ENCODE measurements at places on chromosomes 2 and 18. TPM values are rescaled to one million over a fixed set of nuclear protein-coding genes. Genes with fewer than 3 reads are reported as not detected.
A peak's percentile ranks its signal among the peaks of the same experiment; 100 is the strongest.

DNA sequence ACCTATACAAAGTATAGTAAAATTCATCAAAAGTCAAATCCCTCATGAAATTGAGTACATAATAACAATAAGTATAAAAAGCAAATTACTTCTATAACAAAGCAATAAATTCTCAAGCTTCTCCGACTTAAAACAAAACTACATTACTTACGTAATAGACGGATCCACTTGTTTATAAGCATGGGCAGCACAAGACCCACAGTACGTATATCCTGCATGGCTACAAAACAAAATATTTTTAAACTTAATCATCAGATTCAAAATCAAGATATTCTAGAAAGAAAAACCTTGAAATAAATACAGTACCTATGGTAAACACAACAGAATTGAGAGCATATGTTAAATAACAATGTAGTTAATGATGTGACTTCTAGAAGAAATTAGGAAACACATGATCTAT, 78.9 kb downstream of the MEMO1 start:
- peak; percentile 15 for DNase-seq

GRCh38 chr18:22813648-22814328, 119.3 kb upstream of the RBBP8 start:
- peak; percentile 70 for DNase-seq

DNA sequence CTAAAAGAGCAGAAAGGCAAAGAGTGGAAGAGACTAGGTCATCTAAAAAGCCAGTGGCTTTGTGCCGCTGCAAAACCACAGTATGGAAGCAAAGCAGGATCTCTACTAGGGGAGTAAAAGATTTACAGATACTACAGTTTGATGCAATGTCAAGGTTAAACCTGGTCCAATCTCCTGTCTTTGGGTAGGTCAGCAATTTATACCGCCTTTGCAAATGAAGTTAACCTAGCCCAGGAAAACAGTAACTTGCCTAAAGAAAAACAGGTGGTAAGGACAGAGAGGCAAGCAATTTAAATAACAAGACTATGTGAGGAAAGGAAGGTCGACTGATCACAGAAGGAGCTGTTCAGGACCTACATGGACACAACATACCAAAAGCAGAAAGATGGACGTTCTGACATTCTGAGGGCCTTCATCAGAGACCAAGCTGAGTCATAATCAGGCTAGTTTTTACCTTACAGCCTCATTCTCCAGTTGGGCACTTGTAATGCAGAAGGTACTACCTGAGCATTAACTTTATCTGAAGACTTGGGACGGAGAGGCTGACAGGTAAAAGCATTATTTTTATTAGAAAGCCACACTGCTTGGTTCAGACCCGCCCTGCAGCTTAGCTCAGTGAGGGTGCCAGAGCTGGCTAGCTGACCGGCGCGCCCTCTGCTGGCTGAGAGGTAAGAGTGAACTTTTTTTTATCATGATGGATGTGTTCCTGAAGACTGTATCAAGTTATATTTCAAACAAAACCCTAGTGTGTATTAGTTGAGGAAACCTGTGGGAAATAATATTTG, 15.9 kb downstream of the CDKL4 start:
- peak; percentile 84 for DNase-seq

DNA sequence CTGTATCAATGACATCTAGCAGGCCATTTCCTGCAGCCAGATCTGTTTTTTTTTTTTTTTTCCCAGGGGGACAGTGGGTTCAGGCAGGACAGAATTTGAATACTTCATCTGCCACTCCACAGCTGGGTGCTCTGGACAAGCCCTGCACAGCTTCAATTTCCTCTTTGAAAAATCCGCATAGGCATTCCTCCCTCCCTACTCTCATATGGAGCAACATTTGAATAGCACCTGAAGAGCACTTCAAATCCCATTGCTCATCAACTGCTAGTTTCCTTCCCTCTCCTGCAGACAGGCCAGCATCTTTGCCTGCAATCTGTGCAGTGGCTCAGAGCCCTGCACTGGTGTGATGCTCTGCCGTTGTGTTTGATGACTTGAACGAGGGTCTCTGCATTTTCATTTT, 326.3 kb downstream of the TSN start:
- no peak for DNase-seq

- no peak for DNase-seq
These were observed 22.9 kb downstream of the MARCHF4 start for GRCh38 chr2:216349366-216349765.

DNA sequence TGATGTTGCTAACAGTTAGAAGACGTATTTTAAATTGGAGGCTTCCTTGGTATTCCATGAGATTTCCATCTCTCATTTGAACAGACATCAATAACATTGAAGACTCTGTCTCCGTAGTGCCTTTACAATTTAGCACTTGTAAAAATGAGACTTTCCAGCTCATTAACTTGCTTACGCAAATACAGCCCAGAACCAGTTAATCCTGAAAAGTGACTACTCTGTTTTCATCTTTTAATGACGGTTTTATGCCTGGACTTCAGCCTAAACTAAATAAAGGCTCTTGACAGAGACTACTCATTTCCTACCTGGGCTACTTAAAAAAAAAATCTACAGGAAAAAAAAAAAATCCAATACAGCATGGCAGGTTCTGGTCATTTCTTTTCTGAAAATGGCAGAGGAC, 148.6 kb downstream of the LRATD1 start:
- no peak for DNase-seq

Gene FARP2
- total RNA-seq, result 26.5 TPM

Gene DAPL1
- not detected for total RNA-seq
